Left hindlimb (tissue), 1 donor: ENCODE measurements at places on chromosomes 3 and 15.
A peak's percentile ranks its signal among the peaks of the same experiment; 100 is the strongest.

DNA sequence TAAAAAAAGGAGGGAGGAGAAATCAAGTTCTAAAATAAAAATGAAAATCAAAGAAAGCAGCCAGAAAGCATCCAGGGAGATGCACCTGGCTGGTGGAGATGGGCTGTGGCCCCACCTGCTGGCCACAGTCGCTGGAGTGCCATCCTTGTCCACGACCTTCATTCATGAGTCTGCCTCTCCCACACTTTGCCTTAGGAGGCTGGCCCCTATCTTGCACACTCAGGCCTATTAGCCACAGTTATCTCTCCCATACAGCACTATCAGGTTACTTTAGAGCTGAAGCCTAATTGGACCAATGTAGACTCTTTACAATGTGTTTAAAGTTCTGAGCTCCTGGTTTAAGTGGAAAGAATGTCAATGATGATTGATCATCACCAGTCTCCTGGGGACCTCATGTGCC is 392.0 kb upstream of the RORA start:
- no peak for DNase-seq

- DNase-seq = no peak
Observed at GRCh38 chr3:117439812-117440211, 730.2 kb downstream of the TUSC7 start.

DNA sequence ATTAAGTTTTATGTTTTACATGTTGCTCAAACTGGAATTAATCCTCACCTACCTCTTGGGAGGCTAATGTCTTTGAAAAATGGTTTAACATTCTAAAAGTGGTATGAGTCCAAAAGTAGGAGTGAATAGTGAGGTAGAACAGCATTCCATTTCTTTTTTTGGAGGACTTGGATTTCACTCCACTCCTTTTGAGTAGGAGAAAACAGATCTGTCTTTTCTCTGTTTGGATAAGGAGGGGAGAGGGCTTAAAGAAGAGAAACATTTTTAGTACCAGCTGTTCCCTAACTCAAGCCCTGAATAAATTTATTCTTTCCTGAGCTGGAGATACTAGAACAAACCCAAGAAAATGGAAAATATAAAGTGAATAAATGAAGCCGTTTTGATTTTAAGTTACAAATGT is 687.9 kb downstream of the MECOM start:
- no peak for DNase-seq

DNA sequence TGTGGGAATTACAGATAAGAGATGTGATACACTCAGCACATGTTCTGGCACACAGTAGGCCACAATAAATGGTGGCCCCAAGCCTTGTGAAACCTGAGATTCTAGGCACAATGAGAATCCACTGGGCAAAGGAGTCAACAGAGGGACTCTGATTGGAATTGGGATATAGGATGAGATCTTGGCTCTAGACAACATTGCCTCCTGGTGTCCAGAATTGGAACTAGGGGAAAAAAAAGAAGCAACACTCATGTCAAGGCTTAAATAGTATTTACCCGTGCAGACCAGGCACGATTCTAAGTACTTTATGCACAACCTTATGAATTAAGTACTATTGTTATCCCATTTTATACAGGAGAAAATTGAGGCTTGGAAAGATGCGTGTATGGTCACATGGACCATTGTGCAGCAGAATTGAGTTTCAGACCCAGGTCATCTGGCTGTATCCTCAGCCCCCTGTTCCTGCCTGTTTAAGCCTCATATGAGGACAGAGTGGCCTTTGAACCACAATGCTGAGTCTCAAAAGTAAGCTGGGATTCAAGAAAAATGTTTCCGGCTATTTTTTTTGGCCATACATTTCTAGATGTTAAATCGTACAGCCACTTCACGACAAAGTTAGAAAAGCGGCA is 124.8 kb downstream of the SV2B start:
- DNase-seq = no peak

- DNase-seq = peak; percentile 35
Observed at GRCh38 chr15:32716915-32717425, 834 bp upstream of the GREM1 start.

DNA sequence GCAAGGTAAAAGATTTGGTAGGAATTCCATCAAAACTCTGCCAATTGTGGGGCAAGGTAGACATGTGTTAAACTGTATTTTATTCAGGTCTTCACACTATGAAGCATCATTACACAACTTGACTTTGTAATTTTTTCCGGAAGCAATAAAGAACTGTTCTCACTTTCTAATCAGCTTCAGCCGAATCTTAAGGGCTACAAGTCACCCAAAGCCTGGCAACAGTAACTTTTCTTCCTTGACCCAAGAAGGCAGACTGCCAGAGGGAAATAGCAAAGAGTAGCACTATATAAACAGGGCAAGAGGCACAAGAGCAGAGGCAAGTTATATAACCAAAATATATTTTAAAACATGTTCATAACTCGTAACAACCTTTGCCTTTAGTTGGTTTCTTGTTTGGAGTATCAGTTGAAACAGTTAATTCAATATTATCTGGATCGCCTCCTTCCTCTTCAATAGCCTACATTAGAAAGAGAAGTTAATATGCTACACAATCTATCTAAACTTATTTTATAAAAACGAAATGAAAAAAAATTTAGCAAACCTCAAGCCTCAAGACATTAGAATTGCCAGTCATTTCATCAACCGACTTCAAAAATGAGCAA is 1.4 kb downstream of the SLTM start:
- DNase-seq = no peak

DNA sequence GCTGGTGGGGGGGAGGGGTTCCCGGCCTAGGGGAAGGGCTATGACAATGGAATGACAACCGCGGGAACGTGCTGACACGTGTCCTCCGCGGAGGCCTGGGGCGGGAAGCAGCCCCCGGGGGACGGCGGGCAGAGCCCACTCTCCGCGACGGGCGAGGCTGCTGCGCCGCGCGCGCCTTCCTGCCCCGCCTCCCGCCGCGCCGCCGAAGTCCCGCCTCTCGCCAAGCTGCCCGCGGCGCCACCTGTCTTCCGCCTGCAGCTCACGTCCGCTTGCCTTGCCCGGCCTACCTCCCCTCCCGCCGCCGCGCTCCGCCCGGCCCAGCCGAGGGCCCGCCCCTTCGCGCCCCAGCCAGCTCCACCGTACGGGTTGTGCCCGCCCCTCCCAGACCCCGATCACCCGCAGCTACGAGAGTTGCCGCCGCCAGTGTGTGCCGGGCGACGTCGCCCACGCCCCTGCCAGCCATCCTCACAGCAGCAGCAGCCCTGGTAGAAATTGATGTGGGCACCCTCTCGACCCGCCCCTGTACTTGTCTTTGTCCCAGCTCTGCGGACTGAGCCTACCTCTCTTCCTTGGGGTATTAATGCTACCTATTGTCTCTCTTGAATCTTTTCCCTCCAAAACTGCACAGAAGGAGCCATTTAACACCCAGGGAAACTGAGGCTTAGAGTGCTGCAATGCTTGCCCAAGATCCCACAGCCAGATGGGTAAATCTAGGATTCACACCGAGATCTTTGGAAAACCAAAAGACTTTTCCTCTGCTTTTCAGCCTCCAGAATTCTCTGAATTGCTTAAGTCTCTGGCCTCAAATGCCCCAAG is at the start of gene PARP16:
Gene PARP16, minus strand, starts transcription at position 180 of the 816 bp plus-strand sequence. CDS start 457 bp downstream, outside the sequence.
- peak; percentile 93 for DNase-seq

GRCh38 chr3:131775650-131776049 is 259.2 kb downstream of the CPNE4 start:
- no peak for DNase-seq

DNA sequence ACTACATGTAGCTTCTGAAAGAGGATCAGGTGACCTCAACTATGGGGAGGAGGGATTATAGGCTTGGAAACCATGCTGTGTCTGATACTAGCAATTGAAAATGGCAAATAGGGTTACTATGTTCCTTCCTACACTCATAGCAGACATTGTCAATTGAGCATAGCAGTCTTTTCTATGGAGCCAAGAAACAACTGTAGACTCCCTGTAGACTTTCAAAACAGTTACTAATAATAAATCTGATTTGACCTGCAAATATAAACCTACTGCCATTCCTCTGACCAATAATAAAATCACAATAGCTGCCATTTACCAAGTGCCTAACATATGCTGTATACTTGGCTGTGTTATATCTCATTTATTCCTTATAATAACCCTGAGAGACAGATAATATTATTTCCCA is 8.5 kb upstream of the ARL14 start:
- DNase-seq = no peak

GRCh38 chr3:23262766-23263165 is 59.6 kb downstream of the UBE2E2 start:
- DNase-seq = no peak

DNA sequence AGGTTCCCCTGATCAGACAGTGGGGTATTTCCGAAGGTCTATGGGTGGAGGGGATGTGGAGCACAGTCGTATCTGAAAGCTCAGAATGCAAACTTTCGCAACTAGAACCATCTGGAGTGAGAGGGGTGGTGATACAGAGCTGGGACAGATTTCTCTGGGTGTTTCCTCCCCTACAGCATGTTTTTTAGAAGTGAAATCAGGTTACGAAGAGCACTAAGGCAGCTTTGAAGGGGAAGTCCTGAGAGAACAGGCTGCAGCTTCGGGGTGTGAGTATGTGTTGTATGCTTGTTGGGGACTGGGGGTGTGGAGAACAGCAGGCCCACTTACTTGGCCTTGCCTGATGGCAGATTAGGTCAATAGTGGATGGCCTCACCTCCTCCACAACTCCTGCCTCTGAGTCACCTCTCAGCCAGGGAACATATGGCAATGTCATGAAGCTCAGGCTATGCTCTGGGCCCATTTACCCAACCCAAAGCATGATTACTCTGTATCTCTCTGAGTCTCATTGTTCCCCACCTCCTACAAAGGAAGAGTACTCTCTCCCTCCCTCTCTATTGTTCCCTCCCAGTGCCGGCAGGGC is 107.2 kb upstream of the RASGRP1 start:
- no peak for DNase-seq
